ENCODE measurements at places on chromosomes 5 and 9. TPM values are rescaled to one million over a fixed set of nuclear protein-coding genes. Genes with fewer than 3 reads are reported as not detected.

CNTNAP3 gene
- polyA plus RNA-seq: 7.6 TPM

TMEM174 gene
- polyA plus RNA-seq: not detected

ARL14EPL gene
- 0.24 TPM for polyA plus RNA-seq

PDLIM4 gene
- not detected for polyA plus RNA-seq

LECT2 gene
- polyA plus RNA-seq: not detected

PCDHGA4 gene
- 0.38 TPM for polyA plus RNA-seq

PLPPR1 gene
- 135 TPM for polyA plus RNA-seq

PCSK1 gene
- polyA plus RNA-seq: 21.7 TPM

OCLN gene
- polyA plus RNA-seq: 7.5 TPM

SPATA31D1 gene
- not detected for polyA plus RNA-seq

NPR3 gene
- 1.5 TPM for polyA plus RNA-seq

SFXN1 gene
- polyA plus RNA-seq: 109 TPM

FST gene
- 1.1 TPM for polyA plus RNA-seq

SLC12A7 gene
- 3.1 TPM for polyA plus RNA-seq

ADGRV1 gene
- polyA plus RNA-seq: 3.7 TPM

ZNF618 gene
- polyA plus RNA-seq: 7.1 TPM

FAM170A gene
- not detected for polyA plus RNA-seq

FRMPD1 gene
- 0.35 TPM for polyA plus RNA-seq

FOXI1 gene
- polyA plus RNA-seq: not detected

FABP6 gene
- not detected for polyA plus RNA-seq

AGXT2 gene
- polyA plus RNA-seq: not detected

TMEM215 gene
- not detected for polyA plus RNA-seq

DAB2 gene
- polyA plus RNA-seq: 0.63 TPM

C5orf63 gene
- not detected for polyA plus RNA-seq

GPX3 gene
- 4.0 TPM for polyA plus RNA-seq

TMEFF1 gene
- polyA plus RNA-seq: 295 TPM

IL5 gene
- not detected for polyA plus RNA-seq

PGM5 gene
- polyA plus RNA-seq: not detected
